DMS53 (cell line): ENCODE measurements at places on chromosomes 3 and 15.
A peak's percentile ranks its signal among the peaks of the same experiment; 100 is the strongest.

- DNase-seq = no peak
Measured at GRCh38 chr15:70829371-70830166, 24.4 kb downstream of the LARP6 start.

DNA sequence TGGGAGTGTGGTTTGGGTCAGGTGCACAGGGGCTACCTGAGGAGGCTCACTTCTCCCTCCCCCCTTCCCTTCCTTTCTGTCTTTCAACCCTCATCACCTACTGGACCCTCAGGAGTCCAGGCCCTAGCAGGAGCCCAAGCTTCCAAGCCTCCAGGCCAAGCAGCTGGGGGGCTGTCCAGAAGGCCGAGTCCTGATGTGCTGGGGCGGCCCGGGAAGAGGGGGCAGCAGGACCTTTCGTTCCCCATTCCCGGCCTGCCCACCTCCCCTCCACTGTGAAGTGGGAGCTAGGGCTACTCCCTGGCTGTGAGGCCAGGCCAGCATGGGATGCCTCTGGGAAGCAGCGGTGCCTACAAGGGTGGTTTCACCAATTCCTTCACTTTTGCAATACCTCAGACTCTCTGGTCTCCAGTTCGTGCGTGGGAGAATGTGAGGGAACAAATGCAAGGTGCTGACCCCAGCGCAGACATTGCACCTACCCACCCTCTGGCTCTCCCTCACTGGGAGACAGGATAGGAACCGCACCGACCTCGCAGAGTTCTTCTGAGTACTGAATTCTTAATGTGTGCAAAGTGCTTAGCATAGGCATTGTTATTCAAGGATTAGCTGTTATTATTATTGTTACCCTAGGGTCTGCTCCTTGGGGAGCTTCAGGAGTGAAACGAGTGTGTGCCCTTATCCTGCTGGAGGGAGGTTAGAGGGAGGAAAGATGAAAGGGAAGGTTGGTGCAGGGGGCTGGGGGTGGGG, 2.5 kb downstream of the EPHB3 start:
- no peak for DNase-seq

- DNase-seq = no peak
Measured at GRCh38 chr3:18641916-18642315, 216.8 kb upstream of the SATB1 start.

- DNase-seq = peak; percentile 0
Measured at GRCh38 chr3:31562525-31562924, 29.8 kb downstream of the STT3B start.

DNA sequence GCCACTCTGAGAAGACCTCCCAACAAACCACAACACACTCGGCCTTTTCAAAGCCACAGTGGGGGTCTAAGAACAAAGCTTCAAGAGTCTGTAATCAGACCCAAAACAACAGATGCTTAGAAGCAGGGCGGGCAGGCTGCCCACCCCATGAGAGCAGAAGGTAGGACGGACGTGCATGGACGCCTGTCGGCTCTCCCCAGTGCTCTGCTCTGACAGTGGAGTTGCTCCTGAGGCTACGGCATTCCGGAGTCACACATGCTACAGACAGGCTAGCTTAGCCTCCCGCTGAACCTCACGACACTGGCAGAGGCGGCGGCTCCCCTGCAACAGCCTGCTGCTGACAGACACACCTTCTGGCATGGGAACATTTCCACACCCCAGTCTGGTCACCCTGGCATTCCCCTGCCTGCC, 33.5 kb downstream of the SLCO2A1 start:
- DNase-seq = no peak

- DNase-seq = peak; percentile 77
Measured at GRCh38 chr15:39801641-39802309, 19.1 kb upstream of the FSIP1 start.

GRCh38 chr3:38618343-38618742, 31.1 kb downstream of the SCN5A start:
- no peak for DNase-seq

DNA sequence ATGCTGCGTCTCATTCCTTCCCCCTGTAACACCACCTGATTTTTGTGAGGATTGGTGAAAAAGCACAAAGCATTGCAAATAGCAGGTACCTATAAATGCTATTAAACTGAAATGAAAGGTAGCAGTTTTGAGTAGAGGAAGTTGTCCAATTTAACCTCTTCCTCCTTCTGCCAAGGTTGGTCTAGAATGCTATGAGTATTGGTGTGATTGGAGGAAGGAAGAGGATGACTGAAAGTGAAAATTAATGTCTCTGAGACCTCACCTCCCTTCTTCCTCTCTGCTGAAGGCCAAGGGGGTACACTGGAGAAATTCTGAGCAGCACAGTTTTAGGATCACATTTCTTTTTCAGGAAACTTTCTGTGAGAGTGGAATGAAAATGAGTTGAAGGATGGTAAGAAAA, 94.4 kb downstream of the DTWD1 start:
- no peak for DNase-seq

DNA sequence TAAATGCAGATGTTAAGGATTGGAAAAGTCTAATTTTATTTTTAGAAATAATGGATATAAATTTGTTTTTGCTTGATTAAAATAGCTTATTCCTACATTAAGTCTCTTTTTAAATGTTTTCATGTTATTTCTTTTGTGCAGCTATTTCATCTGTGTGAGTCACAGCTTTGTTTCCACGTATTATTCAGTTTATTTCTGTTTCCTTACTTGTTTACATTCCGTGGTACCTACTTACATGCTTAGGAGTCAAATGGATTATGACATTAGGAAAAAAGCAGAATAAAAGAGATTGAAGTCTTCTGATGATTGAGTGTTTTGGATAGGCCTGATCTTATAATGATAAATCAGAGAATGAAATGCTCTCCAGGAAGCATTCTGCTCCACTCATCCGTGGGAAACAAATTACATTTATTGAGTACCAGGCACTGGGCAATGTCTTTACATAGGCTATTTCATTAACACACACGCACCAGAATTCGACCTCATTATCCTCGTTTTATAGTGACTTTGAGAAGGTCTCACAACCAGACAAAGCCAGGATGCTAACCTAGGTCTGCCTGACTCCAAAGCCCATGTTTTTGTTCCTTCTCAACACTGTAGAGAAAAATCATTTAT, 38.1 kb upstream of the RASA2 start:
- no peak for DNase-seq

DNA sequence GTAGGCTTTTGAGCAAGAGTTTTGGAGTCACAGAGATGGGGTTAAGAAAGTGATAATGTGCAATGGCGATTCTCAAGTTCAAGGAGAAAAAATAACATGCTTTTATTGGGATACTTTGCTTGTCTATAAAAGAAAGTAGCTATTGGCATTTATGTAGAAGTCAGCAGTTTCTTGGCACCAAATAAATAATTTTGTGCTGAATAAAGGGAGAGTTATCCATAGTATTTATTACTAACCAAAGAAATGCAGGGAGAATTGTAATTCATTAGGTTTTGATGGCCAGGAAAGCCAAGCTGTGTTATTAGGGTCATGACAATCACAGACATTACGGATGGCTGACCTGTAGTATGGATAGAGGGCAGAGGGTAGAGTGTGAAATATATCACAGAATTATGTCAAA, 33.1 kb downstream of the BTD start:
- no peak for DNase-seq

DNA sequence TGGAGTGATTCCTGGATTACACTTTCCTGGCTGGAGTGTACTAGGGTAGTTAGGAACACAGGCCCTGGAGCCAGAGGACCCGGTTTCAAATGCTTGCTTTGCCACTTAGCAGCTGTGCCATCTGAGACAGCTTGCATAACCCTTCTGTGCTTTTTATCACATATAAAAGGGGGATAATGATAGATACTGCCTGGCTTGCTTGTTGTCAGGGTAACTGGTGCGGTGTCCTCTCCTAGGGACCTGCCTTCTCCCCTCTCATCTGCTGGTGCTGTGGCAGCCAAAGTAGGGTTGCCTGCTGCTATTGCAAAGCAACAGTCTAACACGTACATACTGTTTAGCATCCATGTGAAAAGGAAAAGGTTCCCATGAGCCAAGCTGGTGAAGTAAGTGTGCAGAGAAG, 137.8 kb downstream of the LRTM1 start:
- no peak for DNase-seq

DNA sequence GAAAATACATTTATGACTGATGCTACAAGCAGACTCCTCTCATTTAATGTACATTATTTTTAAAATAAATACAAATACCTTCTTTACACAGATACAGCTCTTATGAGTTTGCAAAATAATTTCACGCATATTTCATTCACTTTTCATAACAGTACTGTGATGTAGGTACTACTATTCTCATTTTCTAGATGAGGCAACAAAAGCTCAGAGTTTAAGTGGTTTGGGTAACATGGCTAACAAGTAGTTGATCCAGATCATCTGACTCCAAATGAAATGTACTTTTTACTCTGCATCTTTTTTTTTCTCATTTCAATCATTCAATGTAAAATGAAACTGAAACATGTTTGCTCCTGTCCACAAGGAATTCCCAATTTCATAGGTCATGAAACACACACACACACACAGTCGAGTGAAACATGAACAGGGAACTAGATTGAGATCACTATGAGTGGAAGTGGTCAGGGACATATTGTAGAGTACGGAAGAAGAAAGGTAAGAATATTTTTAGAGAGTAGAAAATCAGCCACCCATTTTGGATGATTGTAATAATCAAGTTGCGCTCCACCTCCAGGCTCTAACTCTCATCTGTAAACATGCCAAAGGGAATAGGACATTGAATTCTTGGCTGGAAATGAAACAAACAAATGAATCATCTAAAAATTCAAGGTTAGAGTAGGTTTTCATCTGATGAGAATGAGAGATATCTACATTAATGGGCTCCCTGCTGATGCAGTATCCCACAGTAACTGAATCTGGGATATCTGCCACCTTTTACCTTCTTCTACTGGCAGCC, 92.4 kb downstream of the CLDN1 start:
- no peak for DNase-seq

DNA sequence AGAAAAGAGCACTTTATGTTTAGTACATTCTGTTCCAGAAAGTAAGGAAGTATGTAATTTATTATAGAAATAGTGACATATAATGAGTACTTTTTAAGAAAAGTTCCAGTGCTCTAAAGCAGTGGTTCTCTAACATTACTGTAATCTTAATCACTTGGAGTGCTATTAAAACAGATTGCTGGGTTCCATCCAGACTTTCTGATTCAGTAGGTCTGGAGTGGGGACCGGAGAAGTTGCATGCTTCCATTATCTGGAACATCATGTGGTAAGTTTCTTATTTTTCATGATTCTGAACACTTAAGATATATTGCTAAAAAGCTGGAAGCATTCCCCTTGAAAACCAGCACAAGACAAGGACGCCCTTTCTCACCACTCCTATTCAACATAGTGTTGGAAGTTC, 47.5 kb upstream of the ARL14 start:
- no peak for DNase-seq

- DNase-seq = no peak
Measured at GRCh38 chr15:60551147-60551780, 72.3 kb upstream of the ICE2 start.

DNA sequence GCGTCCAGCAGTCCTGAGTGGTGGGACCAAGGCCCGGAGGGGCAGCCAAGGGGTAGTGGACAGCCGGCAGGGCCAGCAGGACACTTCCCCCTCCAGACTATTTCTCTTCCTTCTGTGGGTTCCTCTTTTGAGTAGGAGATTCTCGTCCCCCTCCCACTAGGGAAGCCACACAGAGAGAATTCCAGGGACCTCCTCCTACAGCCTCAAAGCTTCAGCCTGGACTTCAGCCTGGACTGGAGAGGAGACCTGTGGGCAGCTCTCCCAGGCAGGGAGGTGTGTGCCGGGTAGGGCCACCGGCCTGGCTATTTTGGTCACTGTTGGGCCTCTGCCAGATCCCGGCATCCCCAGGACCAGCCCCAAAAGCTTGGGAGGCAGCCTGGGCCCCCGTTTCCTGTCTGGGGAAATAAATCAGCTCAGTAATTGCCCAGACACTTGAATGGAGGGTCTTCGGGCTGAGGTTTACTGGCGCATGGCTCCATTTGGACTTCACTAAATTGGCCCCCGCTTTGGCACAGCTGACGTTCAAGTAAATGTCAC, 1.3 kb downstream of the SLC6A6 start:
- DNase-seq = peak; percentile 17

DNA sequence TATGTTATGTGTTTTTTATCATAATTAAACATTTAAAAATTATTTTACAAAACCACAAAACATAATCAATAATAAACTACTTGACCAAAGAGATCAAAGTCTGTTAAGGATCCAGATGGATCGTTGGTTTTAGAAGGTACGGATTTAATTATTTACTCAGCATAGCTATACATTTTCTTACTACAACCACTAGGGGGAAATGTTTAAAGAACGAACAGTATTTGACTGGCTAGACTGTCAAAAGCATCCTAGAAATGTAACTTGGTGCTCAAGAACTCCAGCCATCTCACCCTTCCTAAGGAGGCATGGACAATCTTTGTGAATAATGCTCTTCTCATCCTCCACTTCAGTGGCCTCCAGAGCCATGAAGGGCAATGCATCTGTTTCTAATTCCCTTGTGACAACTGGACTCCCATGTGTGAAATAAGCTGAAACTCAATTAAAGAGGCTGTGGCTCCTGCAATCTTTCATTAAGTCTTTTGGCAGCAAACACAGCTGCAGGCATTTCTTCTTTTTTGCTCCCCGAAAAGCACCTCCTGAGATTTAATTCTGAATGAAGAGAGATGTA, 94.7 kb upstream of the TUSC7 start:
- peak; percentile 48 for DNase-seq

DNA sequence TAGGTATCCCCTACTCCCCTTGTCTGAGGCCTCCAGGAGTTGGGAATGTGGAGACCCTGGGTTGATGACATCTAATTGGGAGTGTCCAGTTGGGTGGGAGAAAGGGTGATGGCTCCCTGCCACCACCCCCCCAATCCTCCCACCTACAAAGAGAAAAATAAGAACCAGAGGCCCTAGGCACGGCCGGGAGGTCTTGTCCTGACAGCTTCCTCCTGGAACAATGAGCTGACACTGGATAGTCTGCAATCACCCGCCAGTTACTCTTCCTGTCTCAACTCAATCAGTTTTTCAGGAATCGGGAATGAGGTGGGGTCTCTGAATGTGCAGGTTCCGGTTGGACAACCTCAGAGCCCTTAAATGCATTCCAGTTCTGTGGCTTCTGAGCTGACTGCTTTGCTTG, 129.9 kb upstream of the MRPS22 start:
- DNase-seq = no peak

GRCh38 chr15:73233623-73234022, 135.1 kb downstream of the HCN4 start:
- DNase-seq = no peak
